ENCODE measurements at places on chromosomes 12 and 14.

- DNase-seq = no peak
Observed at GRCh38 chr12:63124778-63125177, 26.2 kb downstream of the AVPR1A start.

DNA sequence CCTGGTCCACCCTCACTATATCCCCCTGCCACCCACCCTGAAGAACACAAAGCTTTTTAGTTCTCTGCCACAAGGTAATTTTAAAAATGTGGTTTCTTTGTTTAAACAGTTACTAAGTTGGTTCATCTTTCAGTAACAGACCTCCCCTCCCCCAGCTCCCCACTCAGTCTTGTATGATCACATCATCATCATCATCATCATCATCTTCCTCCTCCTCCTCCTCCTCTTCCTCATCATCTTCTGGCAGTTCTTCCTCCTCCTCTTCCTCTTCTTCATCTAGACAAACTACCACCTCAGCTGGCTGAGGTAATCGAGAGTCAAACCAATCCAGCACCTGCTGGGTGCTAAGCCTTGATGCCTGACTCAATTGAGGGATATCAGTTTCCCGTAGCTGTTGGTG, 10.5 kb downstream of the HOMEZ start:
- no peak for DNase-seq

DNA sequence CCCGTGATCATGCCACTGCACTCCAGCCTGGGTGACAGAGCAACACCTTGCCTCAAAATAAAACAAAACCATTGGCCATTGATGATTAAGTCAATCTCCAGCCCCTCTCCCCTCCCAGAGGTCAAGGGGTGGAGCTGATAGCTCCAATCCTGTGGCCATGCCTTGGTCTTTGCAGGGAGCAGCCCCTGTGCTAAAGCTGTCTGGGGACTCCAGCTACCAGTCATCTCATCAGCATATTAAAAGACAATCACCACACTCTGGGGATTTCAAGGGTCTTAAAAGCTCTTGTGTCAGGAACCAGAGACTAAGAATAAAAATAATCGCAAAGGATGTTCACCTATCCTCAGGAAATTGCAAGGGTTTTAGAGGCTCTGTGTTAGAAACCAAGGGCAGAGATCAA, 30.6 kb downstream of the HCAR2 start:
- DNase-seq = no peak

DNA sequence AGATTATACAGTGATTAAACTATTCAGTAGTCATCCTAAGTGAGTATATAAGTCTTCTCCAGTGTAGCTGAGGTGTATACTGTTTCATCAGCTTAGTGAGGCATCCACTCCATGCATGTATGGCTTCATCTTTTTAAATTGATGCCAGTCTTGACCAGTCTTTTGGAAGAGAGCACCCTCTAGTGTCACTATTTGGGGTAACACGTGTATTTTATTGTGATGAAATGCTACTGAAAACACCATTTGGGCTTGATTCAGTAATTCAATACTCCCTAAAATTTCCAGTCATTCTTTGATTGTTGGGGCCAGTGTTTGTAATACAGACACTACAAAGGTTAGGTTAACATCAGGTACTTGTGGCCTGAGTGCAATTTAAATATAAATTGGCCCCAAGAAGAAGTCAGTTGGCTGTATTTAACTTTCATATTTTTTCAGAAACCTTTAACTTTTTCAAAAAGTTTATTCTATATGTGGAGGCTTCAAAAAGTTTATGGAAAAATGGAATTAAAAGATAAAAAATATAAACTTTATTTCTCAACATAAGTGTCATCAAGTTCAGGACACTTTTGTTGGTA, 35.3 kb downstream of the MIPOL1 start:
- no peak for DNase-seq

DNA sequence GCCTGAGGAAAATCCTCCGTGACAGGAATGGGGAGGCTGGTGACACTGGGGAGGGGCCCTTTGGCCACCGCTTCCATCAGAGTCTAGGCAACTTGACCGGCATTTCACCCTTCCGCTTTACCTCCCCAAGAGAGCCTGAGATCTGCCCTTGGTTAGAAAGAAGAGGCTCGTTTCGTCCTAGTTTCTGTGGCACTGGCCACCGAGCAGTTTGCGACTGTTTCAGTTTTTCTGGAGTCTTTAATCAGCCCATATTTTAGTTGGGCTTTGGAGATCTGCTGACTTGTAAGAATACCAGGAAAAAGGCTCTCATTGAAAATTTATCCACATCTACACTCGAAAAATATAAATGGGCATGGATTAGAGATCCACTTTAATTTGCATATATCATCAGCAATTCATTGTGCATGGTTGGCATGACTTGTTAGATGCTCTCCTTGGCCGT, 414 bp upstream of the ANKS1B start:
- DNase-seq = no peak

DNA sequence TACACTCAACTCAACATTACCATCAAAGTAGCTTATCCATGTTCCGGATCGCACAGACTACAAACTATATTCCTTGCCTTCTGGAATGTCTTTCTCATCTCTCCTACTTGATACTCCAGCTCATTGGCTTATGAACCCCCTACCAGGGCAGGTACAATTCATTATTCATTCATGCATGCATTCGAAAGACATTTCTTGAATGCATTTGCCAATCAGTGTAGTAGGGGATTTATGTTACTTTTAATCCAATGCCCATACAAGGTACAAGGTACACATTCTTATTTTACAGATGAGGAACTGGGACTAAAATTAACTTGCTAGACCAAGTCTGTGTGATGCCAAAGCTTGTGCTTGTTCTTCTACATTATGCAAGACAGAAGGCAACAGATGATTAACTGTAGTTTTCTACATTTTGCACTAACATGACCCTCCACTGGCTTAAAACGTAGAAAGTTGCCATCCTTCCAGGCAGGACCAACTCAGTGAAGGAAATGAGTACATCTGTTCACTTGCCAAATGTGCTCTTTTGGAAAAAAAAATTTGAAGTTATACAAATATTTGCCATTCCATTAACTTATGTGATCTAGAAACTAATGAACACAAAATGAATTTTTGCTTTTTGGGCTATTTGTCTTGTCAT, 53.8 kb upstream of the KCNJ8 start:
- no peak for DNase-seq

DNA sequence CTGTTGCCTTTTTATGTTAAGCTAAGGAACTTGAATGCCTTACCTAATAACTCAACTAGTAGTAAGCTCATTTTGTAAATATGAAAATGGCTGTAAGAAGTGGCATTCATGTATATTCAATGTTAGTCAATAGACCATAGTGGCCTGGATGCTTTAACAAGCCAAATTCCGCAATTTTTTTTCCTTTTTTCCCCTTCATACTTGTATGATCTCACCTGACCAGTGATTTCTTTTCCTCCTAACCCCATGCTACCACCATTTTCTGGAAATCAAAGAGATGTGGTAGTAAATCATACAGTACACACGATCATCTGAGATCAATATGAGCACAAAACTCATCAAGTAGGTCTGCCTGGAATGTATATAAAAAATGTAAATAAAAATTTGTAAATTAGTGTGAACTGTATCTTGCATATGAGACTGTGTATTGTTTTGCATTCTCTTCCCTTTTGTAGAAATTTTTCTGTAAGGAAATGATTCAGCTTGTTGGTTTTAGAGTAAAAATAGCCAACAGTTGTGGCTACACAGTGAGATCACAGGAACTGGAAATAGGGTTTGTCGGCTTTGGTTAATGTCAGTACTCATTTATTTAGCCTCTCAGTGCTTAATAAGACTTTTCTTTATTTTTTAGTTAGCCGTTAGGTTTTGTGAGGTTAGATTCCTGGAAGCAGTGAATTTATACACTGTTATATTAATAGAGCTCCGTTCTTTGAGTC, 62.5 kb downstream of the ETNK1 start:
- no peak for DNase-seq

- DNase-seq = no peak
Observed at GRCh38 chr12:49792181-49792970, 35.8 kb downstream of the NCKAP5L start.

- DNase-seq = no peak
Observed at GRCh38 chr12:97637770-97638169, 175.2 kb downstream of the RMST start.

DNA sequence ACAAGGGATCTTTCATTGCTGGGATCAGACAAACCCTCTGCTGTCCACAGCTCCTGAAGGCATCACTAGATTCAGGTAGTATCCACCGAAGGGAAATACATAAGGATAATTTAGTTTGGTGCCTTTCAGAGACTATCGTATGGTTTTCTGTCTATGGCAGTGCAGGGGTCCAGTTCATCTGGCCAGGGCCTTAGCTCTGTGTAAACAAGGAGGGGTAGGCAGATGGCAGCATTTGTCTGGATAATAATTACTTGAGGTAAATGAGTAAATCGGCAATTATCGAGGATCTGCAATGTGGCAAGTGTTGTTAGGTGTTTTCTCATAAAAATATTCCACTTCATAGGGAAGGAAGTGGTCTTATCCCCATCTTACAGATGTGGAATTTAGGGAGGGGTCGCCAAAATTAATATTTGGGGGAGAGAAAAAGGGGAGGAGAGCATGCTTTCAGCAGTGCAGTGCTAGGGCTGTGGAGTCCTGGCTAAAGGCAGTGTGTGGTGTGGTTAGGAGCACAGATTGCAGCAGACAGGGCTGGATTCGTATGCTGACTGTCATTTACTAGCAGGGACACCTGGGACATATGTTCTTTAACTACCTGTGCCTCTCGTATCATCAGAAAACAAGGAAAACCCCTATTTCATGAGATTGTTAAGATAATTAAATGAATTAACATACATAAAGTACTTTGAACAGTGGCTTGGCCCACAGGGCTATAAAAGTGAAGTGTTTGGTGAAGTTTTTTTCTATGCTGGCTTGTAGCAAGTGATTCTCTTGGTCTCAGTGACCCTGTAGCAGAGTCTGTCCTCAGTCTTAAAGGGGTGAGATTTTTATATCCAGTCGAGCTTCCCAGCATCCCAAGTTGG, 27.1 kb downstream of the RASSF8 start:
- DNase-seq = no peak

DNA sequence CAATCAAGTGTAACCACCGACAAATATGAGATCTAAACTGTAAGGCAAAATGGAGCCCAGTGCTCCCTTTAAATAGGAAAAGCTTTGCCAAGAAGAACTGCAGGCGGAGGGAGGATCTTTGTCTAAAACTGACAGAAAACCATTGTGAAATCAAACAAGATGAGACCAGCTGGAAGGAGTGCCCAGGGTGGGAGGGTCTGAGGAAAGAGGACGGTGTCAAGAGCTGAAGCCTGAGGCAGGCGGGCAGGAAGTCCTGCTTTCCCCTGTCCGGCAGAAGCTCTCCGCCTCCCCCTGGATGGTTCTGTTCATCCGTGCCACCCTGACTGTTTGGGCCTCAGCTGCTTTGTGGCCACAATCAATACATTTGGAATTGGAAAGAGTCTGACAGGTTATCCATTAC, 37.5 kb downstream of the CDC42BPB start:
- DNase-seq = no peak

DNA sequence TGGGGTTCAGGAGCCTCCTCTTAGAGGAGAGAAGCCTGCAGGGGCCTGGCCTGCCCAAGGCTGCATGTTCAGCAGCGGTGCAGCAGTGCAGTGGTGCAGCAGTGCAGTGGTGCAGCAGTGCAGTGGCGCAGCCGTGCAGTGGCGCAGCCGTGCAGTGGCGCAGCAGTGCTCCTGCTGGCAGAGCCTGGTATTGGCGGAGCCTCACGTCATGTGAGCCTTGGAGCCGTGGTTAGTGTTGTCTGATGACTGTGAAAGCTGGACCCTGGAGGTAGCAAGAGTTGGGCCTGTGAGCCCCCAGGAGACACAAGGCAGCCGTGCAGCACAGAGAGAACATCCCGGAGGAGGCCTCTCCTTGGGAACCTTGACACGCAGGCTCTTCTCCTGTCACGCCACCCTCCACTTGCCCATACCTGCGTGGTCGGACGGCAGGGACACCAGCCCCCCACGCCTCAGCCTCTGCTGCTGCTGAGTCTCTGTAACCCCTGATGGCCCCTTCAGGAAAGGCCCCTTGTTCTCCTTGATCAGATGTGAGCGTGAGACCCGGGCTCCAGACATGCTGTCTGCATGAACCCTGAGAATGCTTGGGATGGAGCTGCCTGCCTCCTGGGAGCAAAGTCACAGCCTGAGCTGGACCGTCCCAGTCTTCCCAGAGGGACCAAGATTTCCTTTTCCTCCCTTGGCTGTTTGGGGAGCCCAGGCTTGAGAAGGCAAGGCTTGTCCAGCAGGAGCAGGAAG, 193.7 kb downstream of the KIF26A start:
- no peak for DNase-seq
